ENCODE measurements at places on chromosomes 4 and X. TPM values are rescaled to one million over a fixed set of nuclear protein-coding genes. Genes with fewer than 3 reads are reported as not detected.

Gene FHDC1
- total RNA-seq, result 2.2 TPM

Gene POLN
- total RNA-seq, result 3.3 TPM

Gene GPR173
- 7.9 TPM for total RNA-seq

GRCh38 chr4:117700111-117700892 is 334.0 kb upstream of the NDST3 start:
- DNase-seq, result no peak

- no peak for DNase-seq
Measured at GRCh38 chr4:181860157-181860556, 383.0 kb upstream of the TENM3 start.

DNA sequence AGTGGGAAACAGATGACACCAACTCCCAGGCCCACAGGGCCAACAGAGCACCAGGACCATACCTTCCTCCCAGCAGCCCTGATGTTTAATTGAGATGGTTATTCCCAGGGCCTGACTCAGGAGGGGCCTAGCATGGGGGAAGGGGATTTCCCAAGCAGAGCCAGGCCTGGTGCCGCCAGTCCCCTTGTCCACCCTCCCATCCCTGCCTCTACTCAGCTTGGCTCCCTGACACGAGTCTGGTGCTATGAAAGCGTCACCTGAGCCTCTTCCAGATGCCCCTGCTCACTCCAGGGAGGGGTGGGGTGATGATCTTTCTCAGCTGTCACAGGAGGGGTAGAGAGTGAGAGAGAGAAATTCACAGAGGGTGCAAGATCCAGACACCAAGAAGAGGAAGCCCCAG is 72.7 kb downstream of the EFNB1 start:
- DNase-seq, result no peak

DNA sequence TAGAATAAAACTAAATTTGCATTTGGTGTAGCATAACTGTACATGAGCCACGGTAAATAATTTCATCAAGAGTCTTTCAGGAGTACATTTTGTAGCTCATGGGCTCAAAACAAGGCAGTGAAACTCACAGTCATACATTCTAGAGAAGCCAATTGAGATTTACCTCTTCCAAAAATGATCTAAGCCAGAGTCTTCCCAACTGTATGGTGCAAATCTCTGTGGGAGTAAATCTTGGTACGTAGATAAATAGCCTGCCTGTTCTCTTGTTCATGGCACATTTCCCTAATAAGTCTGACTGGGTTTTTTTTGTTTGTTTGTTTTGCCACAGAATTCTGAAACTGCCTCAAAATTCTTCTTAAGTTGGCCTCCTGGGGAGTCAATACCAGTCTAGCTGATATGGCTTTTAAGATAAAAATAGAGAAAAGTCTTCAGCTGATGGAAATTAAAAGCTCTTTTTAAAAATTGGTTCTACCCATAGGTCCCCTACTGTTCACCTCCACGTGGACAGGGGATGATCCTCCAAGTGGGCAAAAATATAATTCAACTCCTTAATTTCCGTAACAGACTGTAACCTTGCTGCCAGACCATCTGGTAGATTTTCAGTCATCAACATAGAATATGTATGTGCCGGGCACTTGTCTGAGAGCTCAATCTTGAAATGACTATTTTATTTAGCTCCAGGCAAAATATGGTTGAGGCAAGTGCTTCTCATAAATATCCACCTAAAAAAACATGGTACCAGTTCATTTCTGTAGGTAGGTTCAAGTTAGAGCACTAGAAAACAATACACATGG is 365.4 kb downstream of the PDHA2 start:
- no peak for DNase-seq

DNA sequence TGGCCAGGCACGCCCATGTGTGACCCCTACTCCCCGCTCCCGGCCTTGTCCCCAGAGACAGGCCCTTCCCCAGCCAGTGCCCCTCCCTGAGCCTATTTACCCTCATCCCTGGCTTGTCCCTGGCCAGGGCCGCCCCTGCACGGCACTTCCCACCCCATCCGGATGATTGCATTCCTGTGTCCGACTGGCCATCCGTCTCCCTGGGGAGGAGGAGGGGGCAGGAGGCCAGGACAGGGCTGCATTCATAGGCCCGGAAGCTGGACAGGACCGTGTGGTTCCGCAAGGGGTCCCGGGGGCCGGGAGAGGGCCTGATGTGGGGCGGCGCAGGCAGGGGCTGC is 22.8 kb downstream of the CTBP1 start:
- no peak for DNase-seq

DNA sequence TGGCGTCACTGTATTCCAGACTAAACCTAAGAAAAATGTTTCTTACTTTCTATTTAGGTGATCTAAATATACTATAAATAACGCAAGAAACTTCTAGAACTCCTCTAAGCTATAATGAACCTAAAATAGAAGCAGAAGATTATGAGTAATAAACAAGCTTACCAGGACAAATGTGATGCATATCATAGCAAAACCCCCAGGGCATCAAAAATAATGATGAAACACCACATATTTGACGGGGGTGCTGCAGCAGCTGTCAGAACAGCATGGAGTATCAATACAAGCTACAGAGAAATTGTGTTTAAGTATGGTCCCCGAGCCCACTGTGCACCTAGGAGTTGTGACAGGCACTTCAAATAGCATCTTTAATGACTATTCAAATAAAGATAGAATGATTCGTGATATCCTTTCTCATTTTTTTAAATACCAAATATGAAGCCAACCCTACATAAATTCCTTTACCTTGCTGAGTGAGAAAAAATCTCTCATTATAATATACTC is 337.3 kb downstream of the CENPC start:
- no peak for DNase-seq

DNA sequence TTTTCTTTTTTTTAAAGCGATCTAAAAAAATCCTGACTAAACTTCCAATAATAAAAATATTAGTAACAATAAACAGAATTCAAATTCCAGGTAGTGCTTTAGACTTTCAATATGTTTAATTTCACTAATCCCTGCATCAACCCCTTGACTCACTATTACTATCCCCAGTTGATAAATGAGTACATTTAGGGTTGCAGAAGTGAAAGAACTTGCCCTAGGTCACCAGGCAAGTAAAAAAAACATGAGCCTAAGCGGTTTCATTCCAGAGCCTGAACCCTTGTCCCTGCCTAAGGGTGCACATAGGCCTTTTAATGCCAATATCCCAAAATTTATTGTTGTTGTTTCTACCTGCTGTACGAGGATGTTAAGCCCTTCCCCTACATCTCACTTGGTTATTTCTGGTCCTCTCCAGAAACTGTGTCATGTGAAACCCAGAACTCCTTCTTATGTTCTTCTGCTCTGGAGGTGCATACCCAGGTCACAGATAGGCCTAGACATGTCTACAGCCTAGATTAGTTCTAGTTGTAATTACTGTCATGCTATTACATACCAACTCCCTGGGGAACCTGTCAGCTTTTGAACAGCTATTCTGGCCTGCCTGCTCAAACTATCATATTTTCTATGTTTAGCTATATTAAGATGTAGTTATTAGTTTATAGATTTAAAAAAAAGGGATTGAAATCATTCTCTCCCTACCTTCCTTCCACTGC is 244.5 kb upstream of the PITX2 start:
- no peak for DNase-seq

- no peak for DNase-seq
Measured at GRCh38 chrX:41922431-41923151, 763 bp downstream of the CASK start.

Measured in tibial nerve (tissue), 4 donors.